ENCODE measurements at places on chromosomes 11 and 22. TPM values are rescaled to one million over a fixed set of nuclear protein-coding genes. Genes with fewer than 3 reads are reported as not detected.

GRCh38 chr11:36385121-36385970, 89.3 kb downstream of the PRR5L start:
- H3K36me3 ChIP-seq = no peaks in the 10 kb centered on the region
- no peaks in the 10 kb centered on the region for H3K27me3 ChIP-seq
- peak; percentile 31 for DNase-seq
- H3K4me3 ChIP-seq = no peak overlapping the region
- H3K27ac ChIP-seq = peak overlapping the region; percentile 42

DNA sequence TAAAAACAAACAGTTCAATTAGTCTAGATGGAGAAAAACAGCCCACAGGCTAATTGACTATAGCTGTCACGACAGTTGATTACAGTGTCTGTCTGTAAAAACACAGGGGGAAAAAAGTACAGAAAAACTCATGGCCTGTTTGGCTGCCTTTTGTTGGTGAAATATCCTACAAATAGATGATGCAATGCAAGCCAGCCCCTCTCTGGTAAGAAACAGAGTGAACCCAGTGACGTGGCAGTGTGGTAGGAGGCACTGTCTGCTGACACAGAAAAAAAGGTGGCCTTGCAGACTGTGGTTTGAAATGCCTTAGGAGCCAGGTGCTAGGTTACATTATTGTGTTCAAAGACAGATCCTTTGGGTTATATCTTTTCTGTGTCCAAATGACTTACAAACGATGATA, 431.4 kb upstream of the CCDC90B start:
- H3K36me3 ChIP-seq = no peaks in the 10 kb centered on the region
- no peak overlapping the region for H3K27ac ChIP-seq
- no peak overlapping the region for H3K4me3 ChIP-seq
- H3K4me1 ChIP-seq = no peaks in the 10 kb centered on the region
- no peak for DNase-seq
- no peaks in the 10 kb centered on the region for H3K27me3 ChIP-seq

- H3K4me1 ChIP-seq = peaks cover 14% of the 10 kb centered on the region
- no peak overlapping the region for H3K27ac ChIP-seq
- no peak overlapping the region for H3K4me3 ChIP-seq
- peaks cover 55% of the 10 kb centered on the region for H3K36me3 ChIP-seq
- no peak for DNase-seq
These were observed 5.9 kb upstream of the ATF4 start for GRCh38 chr22:39514373-39514973.

GRCh38 chr11:6894097-6894496, 1.8 kb upstream of the OR2D2 start:
- H3K27ac ChIP-seq = no peak overlapping the region
- H3K4me1 ChIP-seq = no peaks in the 10 kb centered on the region
- no peaks in the 10 kb centered on the region for H3K27me3 ChIP-seq
- no peak overlapping the region for H3K4me3 ChIP-seq
- no peak for DNase-seq

GRCh38 chr11:17458268-17458667, 18.4 kb downstream of the ABCC8 start:
- H3K4me3 ChIP-seq = no peak overlapping the region
- H3K27ac ChIP-seq = no peak overlapping the region
- no peak for DNase-seq
- H3K27me3 ChIP-seq = no peaks in the 10 kb centered on the region

DNA sequence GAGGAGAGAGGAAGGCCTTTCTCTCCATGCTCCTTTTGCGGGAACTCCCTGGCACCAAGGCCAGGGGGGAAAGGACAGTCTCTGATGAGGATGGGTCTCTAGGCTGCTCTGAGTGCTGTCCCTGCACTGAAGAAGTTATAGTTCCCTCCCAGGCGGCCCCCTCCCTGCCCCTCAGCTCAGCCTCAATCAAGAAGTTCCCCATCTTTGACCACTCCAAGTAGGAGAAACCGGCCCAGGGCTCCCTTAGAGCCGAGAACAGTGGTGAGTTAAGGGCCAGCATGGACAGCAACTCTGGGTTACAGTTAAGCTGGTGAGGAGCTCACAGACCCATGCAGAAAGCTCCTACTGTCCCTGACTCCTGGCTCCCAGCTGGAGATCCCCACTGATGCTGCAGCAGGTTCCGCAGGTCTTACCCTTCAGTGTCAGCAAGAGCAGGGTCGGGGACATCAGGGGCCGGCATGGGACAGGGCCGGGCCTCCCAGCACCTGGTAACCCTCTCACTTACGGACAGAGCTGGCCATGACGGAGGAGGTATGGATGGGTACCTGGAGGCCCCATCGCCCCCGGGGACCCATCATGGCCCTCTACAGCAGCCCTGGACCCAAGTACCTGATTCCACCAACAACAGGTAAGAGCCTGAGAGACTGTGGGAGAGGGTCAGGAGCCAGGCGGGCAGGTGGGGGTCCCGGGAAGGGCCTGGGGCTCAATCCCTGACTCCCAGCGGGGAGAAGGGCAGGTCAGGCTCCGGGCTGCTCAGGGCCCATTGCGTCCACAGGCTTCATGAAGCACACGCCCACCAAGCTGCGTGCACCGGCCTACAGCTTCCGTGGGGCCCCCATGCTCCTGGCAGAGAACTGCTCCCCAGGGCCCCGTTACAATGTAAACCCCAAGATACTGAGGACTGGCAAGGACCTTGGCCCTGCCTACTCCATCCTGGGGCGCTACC, 4.2 kb downstream of the SCGB1C1 start:
- H3K4me3 ChIP-seq = no peak overlapping the region
- H3K4me1 ChIP-seq = peaks cover 11% of the 10 kb centered on the region
- no peaks in the 10 kb centered on the region for H3K27me3 ChIP-seq
- no peak for DNase-seq

GRCh38 chr11:47656260-47656885, 14.0 kb upstream of the MTCH2 start:
- no peaks in the 10 kb centered on the region for H3K27me3 ChIP-seq
- no peaks in the 10 kb centered on the region for H3K36me3 ChIP-seq
- H3K4me1 ChIP-seq = no peaks in the 10 kb centered on the region
- no peak overlapping the region for H3K4me3 ChIP-seq

- no peak overlapping the region for H3K27ac ChIP-seq
- H3K4me1 ChIP-seq = no peaks in the 10 kb centered on the region
- no peak overlapping the region for H3K4me3 ChIP-seq
- DNase-seq = no peak
- no peaks in the 10 kb centered on the region for H3K27me3 ChIP-seq
These were observed 25.2 kb downstream of the OR51E2 start for GRCh38 chr11:4672470-4672869.

- no peak for DNase-seq
- no peak within 1 kb of the TSS for H3K4me3 ChIP-seq
- no peaks in the 10 kb centered on the region for H3K36me3 ChIP-seq
- no peaks in the 10 kb centered on the region for H3K4me1 ChIP-seq
- H3K27me3 ChIP-seq = no peaks in the 10 kb centered on the region
These were observed at the start of gene TCN1 for GRCh38 chr11:59866397-59866796. Gene TCN1 (minus strand): TSS chr11:59866487. CDS start chr11:59866470, 17 bp downstream.

GRCh38 chr11:81568918-81569317, 1164.7 kb downstream of the FAM181B start:
- no peaks in the 10 kb centered on the region for H3K36me3 ChIP-seq
- no peak overlapping the region for H3K27ac ChIP-seq
- no peak overlapping the region for H3K4me3 ChIP-seq
- H3K4me1 ChIP-seq = no peaks in the 10 kb centered on the region

- H3K27ac ChIP-seq = no peak overlapping the region
- H3K4me1 ChIP-seq = no peaks in the 10 kb centered on the region
- H3K27me3 ChIP-seq = no peaks in the 10 kb centered on the region
- H3K4me3 ChIP-seq = no peak overlapping the region
These were observed 38.6 kb upstream of the RPS13 start for GRCh38 chr11:17116117-17116516.

DNA sequence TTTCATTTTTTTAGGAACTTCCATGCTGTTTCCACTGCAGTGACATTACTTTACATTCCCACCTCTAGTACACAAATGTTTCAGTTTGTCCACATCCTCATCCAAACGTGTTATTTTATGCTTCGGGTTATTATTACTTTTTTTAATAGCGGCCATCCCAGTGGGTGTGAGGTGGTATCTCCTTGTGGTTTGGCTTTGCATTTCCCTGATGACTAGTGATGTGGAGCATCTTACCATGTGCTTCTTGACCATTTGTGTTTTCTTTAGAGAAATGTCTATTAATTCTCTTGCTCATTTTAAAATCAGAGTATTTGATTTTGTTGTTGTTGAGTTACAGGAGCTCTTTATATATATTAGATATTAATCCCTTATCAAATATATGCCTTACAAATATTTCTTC, 70.3 kb upstream of the ANO1 start:
- no peak overlapping the region for H3K4me3 ChIP-seq
- no peaks in the 10 kb centered on the region for H3K36me3 ChIP-seq
- H3K4me1 ChIP-seq = no peaks in the 10 kb centered on the region

GRCh38 chr22:48919851-48920589, 907.7 kb downstream of the BRD1 start:
- no peaks in the 10 kb centered on the region for H3K27me3 ChIP-seq
- H3K36me3 ChIP-seq = no peaks in the 10 kb centered on the region
- H3K27ac ChIP-seq = no peak overlapping the region
- no peak overlapping the region for H3K4me3 ChIP-seq
- no peaks in the 10 kb centered on the region for H3K4me1 ChIP-seq

GRCh38 chr11:101279728-101280127, 150.1 kb upstream of the PGR start:
- H3K27me3 ChIP-seq = no peaks in the 10 kb centered on the region
- H3K27ac ChIP-seq = no peak overlapping the region
- no peak overlapping the region for H3K4me3 ChIP-seq
- H3K36me3 ChIP-seq = no peaks in the 10 kb centered on the region

- no peaks in the 10 kb centered on the region for H3K27me3 ChIP-seq
- H3K4me1 ChIP-seq = no peaks in the 10 kb centered on the region
- H3K36me3 ChIP-seq = no peaks in the 10 kb centered on the region
- no peak for DNase-seq
These were observed 378.1 kb downstream of the LARGE1 start for GRCh38 chr22:33542153-33542552.

DNA sequence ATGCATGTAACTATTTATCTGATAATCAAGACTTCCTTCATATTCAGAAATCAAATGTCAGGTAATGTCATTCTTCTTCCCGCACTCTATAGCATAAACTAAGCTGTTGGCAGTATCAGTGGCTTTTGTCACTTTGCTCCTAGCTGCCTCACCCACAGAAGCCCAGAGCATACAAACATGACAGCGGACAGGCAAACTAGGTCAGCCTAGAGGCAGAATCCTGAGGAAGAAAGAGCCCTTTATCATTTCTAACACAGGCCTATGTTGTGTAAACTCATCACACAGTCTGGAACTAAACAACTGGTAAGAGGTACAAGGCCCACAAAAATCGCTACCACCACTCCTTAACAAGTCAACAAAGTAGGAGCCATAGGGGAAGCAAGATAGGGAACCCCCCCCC, 21.0 kb downstream of the GUCY1A2 start:
- no peak overlapping the region for H3K27ac ChIP-seq
- no peak for DNase-seq
- no peaks in the 10 kb centered on the region for H3K27me3 ChIP-seq
- no peaks in the 10 kb centered on the region for H3K36me3 ChIP-seq
- H3K4me3 ChIP-seq = no peak overlapping the region
- H3K4me1 ChIP-seq = no peaks in the 10 kb centered on the region

DNA sequence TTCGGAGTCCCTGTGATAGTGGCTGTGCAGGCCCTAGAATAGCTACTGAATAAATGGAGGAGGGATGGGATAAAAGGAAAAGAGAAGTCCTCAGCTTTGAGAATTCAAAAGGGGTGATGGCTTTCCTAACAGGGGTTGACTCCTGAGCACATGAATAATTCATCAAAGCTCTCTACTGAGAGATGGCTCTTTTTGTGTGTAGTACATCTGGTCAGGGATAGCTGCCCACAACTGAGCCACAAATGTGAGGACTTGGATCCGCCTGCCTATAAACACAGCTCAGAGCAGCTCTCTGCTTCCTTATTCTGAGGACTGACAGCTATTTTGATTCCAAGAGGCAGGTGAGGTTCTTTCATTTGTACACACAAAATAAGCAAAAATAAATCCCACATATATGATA, 82.3 kb downstream of the USP35 start:
- no peaks in the 10 kb centered on the region for H3K27me3 ChIP-seq
- no peak overlapping the region for H3K27ac ChIP-seq
- no peaks in the 10 kb centered on the region for H3K36me3 ChIP-seq

- no peaks in the 10 kb centered on the region for H3K4me1 ChIP-seq
- no peak for DNase-seq
- H3K4me3 ChIP-seq = no peak overlapping the region
- no peaks in the 10 kb centered on the region for H3K27me3 ChIP-seq
- no peak overlapping the region for H3K27ac ChIP-seq
These were observed 42.2 kb downstream of the PDE2A start for GRCh38 chr11:72631806-72632731.

DNA sequence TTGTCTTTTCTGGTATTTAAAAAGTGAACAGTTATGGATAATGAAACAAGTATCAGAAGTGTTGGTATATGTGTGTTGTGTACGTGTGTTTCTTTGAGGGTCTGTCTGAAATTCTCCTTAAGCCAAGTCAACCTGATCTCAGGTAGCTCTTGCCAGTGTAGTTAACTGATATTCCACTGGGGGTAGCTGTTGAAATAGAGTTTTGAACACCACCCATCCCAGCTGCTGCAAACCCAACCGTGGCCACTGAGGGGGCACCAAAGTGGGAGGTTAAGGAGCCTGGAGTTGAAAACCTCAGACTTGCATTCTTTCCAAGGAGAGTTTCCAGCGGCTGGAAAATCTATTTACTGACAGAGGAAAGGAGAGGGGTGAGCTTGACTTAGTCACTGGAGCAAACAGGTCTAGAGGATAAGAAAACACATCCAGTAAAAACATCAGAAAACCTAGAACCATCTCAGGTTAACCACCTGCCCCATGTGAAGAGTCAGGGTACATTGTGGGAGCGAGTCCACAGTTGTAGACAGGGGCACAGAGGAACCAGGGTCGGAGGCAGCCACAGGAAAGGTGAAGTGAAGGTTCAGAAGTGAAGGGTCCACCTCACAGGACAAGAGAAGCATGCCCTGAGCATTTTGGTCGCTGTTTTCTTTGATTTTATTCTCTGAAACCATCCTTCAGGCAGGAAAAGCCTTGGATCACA, 8.8 kb upstream of the CUL5 start:
- no peaks in the 10 kb centered on the region for H3K36me3 ChIP-seq
- no peak overlapping the region for H3K27ac ChIP-seq
- no peaks in the 10 kb centered on the region for H3K27me3 ChIP-seq

- H3K4me3 ChIP-seq = no peak overlapping the region
- no peaks in the 10 kb centered on the region for H3K27me3 ChIP-seq
- H3K4me1 ChIP-seq = no peaks in the 10 kb centered on the region
- DNase-seq = no peak
- H3K36me3 ChIP-seq = no peaks in the 10 kb centered on the region
These were observed 26.7 kb downstream of the NNMT start for GRCh38 chr11:114322934-114323333.

OR52H1 gene
- total RNA-seq = not detected

DDT gene
- 93.5 TPM for total RNA-seq

DERL3 gene
- 1.9 TPM for total RNA-seq

VSIG2 gene
- total RNA-seq = 0.87 TPM

SUSD2 gene
- total RNA-seq = 0.52 TPM

PTH gene
- total RNA-seq = not detected

All from CD4-positive, alpha-beta memory T cell (primary cell).